ENCODE measurements at places on chromosomes 3 and 15.

DNA sequence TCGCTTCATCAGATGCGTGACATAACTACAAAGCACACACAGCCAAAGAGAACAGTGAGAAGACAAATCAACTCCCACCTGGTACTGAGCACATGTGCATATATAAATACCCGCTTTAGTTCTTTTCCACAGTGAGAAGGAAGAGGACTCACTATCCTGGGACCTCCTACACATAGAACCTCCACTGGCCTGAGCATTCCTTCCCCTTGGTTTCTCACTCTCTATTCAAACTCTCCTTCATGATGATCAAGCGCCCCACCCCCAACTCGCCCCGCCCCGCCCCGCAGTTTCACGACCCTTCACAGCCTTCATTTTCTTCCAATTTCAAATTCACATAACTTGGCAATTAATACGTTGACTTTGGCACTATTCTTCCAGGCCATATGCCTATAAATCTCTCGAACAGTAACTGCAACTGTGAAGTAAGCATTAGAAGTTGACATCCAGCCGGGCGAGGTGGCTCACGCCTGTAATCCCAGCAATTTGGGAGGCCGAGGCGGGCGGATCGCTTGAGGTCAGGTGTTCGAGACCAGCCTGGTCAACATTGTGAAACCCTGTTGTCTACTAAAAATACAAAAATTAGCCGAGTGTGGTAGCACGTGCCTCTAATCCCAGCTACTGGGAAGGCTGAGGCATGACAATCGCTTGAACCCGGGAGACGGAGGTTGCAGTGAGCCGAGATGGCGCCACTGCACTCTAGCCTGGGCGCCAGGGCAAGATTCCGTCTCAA, 1.1 kb downstream of the RPS17 start:
- no peak for DNase-seq

GRCh38 chr3:163878396-163878795, 1199.9 kb downstream of the SI start:
- no peak for DNase-seq

DNA sequence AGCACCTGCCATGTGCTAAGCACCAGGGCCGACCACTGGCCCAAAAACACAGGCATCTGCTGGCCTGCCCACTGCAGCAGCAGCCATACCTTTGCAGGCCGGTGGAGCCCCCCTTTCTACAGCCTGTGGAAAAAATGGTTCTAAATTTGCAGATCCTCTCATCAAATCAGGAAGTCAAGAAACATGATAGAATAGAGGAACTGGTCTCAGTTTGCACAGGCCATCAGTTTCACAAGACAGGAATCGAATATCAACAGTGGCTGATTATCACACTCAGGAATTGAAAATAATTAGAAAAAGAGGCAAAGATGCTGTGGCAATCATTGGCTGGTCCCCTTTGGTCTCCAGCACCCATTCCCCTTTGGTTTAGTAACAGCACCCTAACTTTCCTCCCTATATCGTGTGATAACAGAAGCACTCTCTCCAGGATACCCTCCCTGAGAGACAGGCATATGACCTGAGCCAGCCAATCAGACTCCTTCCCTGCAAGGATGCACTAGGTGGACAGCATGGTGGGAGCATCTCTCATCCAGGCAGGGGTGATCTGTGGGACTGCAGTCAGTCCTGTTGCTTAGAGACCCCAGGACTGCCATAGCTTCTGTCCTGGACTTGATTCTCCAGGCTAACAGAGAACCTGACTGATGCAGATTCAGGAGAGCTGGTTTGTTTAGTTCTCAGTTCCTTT, 3.5 kb upstream of the PAK6 start:
- DNase-seq, result no peak

DNA sequence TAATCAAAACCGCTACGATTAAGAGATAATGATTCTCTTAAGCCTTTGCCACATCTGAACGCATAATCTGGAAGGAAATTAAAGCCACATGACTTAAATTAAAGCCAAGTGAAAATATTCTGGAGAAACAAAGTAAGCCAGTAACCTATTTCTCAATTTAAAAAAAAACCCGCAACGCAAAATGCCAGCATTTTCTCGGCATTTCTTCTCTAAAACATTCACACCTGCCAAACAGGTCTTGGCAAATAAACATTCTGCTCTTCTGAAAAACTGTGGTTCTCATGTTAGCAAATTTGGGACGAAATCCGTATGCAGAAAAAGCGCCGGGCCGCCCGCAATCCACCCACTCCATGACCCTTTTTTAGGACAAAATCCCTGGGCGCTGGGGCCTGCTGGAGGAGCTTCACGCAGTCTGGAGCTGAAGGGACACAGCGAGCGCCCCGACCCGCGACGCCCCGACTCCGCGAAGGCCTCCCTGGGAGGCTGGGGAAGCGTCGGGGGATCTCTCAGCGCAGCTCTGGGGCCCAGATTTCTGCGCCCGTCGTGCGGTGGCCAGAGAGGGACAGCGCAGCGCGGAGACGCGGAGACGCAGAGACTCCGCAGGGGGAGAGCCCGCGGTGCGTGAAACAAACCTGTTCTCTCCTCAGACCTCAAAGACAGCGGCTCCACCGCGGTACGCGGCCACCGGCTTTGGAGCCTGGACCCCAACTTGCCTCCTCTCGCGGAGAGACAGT, 471 bp downstream of the NKIRAS1 start:
- DNase-seq, result no peak

DNA sequence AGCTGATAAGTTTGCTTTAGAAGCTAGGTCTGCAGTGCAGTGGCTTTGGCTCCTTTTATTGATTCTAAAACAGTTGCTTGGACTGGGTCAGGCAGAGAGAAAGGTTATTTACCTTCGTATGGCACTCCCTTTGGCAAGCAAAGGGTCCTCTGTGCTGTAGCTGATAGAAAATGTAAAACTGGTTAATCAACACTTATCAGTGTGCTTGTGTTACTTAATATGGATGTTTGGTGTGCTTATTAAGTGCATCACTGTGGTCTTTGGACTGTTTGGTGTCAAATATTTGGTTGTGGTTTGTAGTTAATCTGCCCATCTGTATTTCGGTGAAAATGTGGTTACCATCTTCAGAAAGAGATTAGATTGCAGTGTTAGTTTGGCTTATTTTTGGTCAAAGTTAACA, 16.0 kb downstream of the UBE2E2 start:
- DNase-seq, result no peak

- DNase-seq, result no peak
Measured at GRCh38 chr3:7407107-7407506, 546.2 kb downstream of the GRM7 start.

DNA sequence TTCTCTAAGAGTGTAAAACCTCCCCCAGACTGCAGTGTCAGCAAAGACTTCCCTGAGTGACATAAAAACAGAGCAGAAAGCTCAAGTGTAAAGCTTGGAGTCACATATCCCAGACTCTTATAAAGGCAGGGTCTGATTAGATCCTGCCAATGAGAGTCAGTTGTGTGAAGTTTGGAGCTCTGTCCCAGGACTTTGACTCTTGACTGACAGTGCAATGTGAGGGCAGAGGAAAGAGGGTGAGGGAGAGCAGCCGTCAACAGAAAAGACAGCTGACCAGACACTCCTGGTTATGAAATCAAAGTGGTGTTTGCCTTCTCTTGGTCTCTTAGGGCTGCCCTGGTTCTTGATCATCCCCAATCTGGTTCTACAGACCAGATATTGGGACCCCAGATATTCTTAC, 393.2 kb downstream of the ERC2 start:
- DNase-seq, result no peak

DNA sequence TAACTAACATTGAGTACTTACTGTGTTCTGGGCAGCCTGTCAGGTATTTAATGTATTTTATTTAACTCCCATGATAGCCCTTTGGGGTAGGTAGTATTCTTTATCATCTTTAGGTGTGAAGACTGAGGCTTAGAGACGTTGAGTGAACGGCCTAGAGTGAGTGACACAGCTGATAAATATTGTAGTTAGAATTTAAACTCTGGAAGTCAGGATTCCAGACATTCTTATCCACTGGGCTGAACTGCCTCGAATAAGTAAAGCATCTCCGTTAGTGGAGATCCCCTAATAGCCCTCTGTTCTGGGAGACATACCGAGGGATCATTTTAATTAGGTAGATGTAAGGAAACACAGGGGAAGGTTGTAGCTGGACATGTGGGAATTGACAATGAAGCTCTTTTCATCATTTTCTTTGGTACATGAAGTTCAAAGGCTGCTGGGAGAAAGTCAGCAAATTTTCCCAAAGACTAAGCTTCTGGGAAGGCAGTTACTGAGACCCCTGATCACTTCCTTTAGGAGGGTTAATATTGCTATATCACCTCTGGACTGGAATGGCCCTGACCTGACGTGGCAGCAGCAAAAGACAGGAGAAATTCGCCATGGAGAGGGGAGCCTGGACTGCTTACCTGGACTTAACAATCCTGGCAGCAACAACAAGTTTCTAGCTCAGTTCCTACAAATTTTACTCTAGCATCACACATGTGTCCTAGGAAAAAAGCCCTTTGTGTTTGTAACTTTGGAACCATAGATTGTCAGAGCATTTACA, 11.7 kb upstream of the PDCD6IP start:
- DNase-seq, result no peak

GRCh38 chr3:135803028-135803692, 162.4 kb upstream of the PPP2R3A start:
- no peak for DNase-seq

DNA sequence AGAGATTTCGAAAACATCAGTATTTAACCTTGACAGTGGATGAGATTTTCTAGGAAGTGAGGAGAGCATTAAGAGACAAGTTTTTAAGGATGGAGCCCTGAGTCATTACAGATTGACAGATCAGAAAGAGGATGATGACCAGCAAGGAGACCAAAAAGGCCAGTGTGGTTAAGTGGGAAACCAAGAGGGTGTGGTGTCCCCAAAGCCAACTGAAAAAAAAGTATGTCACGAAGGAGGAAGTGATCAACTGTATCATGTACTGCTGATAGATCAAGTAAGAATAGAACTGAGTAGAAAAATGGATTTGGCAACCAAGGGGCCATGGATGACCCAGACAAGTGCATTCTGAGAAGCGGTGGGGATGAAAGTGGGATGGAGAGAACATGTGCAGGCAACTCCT, 491.8 kb downstream of the FHIT start:
- DNase-seq, result no peak

DNA sequence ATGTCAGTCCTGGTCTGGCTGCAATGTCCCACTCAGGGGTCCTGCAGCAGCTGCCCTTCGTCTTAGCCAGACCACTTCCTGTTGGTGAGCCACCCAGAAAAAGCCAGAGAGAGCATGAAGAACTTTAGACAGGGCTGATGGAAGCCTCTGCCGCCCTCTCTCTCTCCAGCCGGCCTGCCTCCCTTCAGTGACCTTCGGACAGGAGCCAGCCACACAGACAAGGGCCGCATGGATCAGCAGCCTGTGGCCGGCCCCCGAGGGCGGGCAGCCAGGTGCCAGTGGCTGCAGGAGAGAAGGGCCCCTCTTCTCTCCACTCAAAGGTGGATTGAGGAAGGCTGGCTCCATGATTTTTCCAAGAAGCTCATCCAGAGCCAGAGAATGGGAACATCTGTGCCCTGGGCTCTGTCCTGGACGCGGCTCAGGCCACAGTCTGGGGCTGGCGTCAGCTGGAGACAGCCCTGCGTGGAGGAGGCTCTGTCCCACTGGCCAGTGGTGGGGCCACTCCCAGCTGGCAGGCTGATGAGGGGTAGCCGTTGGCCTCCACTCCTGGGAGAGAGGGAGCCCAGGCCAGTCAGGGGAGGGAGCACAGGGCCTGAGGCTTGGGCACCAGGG, 42.9 kb downstream of the ISG20 start:
- DNase-seq, result no peak

GRCh38 chr3:132417695-132418411, 551 bp downstream of the DNAJC13 start:
- peak; percentile 44 for DNase-seq

- no peak for DNase-seq
Measured at GRCh38 chr15:89783861-89784685, 7.9 kb downstream of the MESP2 start.

- no peak for DNase-seq
Measured at GRCh38 chr15:88312941-88313579, 56.5 kb upstream of the NTRK3 start.

GRCh38 chr3:97575742-97576141, 188.8 kb upstream of the ARL6 start:
- DNase-seq, result no peak

DNA sequence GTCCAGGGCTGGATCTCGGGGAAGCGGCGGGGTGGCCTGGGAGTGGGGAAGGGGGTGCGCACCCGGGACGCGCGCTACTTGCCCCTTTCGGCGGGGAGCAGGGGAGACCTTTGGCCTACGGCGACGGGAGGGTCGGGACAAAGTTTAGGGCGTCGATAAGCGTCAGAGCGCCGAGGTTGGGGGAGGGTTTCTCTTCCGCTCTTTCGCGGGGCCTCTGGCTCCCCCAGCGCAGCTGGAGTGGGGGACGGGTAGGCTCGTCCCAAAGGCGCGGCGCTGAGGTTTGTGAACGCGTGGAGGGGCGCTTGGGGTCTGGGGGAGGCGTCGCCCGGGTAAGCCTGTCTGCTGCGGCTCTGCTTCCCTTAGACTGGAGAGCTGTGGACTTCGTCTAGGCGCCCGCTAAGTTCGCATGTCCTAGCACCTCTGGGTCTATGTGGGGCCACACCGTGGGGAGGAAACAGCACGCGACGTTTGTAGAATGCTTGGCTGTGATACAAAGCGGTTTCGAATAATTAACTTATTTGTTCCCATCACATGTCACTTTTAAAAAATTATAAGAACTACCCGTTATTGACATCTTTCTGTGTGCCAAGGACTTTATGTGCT, 527 bp downstream of the B2M start:
- no peak for DNase-seq

DNA sequence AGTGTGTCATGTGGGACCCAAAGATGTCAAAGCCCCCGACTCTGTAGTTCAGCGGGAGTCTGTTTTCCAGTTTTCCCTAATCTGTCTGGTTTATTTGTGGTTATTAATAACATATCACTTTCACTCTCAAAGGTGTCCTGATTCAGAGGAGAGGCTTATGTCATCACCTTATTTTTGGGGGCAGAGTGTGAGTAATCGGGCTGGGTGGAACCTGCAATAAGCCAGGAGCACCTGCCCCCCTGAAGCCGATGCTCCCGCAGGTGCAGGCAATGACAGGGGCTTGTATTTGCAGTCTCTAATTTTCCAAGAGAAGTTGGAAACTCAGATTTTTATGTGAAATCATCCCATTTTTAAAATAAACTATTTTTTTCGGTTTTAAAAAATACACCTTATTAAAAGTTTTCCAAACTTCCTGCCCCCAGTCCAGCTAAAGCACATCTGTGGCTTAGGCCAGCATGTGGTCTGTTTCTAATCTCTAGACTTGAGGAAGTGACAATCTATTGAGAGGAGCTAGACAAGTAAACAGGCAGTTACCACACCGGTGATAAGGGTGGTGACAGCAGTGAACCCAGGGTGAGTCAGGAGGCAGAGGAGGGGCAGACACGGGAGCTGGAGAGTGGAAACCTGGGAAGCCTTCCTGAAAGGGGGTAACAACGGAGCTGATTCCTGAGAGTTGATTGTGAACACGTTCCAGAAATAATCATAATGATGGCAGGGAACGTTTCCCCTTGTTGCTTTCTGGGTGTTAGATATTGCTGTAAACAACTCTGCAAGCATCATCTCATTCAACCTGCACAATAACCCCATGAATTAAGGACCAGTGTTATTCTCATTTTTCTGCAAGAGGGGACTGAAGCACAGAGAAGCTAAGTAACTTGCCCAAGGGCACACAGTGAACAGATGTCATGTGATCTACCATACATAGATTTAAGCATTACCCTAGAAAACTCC, 37.2 kb downstream of the BHLHE40 start:
- DNase-seq, result peak; percentile 47

GRCh38 chr3:125519678-125520562, at the start of gene SNX4:
Gene SNX4, minus strand, starts transcription at chr3:125520202. Its CDS starts 30 bp downstream, at chr3:125520172.
- DNase-seq, result peak; percentile 85

Data from activated T-helper 1 cell treated with anti-CD3 and anti-CD28 coated beads, Interleukin-12 subunit alpha, Interleukin-12 subunit beta, Interleukin-2, Interleukin-4 antibody, amounts not matched to agents 30 ng/mL and 10 ng/mL and 1 ng/mL, durations not matched to agents 14 hours and 24 hours and 36 hours (primary cell).